Activated CD4-positive, CD25-positive, alpha-beta regulatory T cell treated with anti-CD3 and anti-CD28 coated beads, Interleukin-2, amount 50 U/mL, for 16 hours (primary cell): ENCODE measurements at places on chromosomes 5 and 9.

DNA sequence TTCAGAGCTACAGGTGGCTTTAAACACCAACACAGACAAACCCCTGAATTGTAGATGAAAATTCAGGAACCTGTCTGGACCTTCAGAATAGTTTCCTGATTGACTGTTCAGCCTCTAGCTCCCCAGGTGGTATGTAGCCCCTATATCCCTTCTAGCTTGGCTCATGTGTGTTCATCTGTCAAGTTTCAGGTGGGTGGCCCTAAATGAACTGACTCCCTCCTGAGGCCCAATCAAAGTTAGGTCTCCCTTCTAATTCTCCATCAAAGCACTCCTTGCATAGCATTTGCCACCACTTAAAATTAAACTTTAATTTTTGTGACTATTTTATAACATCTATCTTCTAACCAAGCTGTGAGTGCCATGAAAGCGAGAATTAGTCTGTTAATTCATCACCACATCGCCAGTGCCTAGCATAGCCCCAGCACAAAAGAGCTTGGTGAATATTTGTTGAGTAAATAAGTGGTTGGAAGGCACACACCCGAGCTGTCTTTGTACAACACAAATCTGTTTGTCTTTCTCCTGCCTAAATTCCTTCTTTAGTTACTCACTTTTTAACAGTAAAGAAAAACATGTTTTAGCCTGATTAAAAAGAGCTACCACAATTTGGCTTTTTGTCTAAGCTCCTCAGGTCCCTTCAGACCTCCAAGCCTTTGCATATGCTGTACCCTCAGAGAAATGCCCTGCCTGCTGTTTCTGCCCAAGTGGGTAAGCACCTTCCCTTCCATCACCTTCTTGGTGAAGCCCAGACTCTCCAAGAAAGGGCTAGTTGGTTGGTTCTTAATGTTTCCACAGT lies 138.1 kb upstream of the HMHB1 start:
- no peak for DNase-seq

DNA sequence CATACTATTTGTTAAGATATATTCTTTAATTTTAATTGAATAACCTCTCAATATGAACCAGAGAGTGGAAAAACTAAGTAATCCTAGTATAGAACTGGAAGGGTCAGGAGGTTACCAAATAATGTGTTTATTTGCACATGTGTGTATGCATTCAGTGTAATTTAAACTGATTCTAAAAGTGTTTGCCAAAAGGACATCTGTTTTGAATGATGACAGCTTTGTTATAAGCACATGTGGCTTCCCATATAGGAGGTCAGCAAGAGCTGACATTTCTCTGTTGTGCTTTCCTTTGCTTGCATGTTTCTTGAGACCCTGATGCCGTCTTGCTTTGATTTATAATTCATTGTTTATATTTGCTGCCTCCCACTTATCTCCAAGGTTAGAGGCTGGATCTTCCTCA lies 383.4 kb downstream of the BRINP1 start:
- no peak for DNase-seq

- no peak for DNase-seq
Observed at GRCh38 chr5:79716839-79717238, 27.2 kb downstream of the CMYA5 start.

GRCh38 chr5:92283521-92283920 lies 900.4 kb upstream of the ARRDC3 start:
- DNase-seq: no peak

DNA sequence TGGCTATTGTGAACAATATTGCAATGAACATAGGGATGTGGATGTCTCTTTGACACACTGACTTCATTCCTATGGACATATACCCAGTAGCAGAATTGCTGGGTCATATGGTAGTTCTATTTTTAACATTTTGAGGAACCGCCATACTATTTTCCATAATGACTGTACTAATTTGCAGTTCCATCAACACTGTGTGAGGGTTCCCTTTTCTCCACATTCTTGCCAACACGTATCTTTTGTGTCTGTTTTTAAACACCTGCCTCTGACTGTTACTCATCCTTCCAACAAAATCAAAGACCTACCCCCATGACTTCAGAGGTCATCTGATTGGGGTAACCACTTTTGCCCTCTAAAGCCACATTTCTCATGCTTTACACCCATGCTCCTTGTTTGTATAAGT lies 133.5 kb downstream of the MED27 start:
- DNase-seq: no peak

GRCh38 chr5:107576736-107577393 lies 93.9 kb downstream of the EFNA5 start:
- no peak for DNase-seq

GRCh38 chr5:173103411-173103810 lies 40.9 kb upstream of the BNIP1 start:
- no peak for DNase-seq

DNA sequence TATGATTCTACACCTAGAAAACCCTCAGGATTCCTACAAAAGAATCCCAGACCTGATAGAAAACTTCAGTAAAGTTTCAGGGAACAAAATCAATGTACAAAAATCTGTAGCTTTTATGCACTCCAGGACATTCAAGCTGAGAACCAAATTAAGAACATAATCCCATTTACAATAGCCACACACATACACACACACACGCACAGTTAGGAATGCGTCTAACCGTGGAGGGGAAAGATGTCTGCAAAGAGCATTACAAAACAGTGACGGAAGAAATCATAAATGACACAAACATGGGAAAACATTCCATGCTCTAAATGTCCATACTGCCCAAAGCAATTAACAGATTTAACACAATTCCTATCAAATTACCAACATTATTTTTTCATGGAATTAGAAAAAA lies 51.4 kb upstream of the CAST start:
- no peak for DNase-seq

GRCh38 chr9:97473717-97474116 lies 27.7 kb upstream of the TMOD1 start:
- DNase-seq: no peak

DNA sequence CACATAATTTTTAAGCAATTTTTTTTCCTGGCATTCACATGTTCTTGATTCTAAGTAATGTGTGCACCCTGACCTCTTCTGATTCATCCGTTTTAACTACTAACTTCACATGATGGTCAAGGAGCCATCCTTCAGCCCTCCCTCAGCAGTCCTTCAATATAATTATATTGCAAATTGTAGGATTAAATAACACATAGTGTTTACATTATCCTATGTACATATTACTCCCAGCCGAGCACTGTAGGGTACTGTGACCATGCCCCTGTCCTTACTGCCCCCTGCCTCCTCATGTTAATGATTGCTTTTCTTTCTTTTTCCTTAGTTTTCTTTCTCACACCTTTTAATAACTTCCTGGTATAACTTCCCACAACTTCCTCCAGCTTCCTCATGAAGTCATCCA lies 96.3 kb upstream of the FANCC start:
- no peak for DNase-seq

GRCh38 chr5:132491368-132492364 lies 1.1 kb upstream of the IRF1 start:
- no peak for DNase-seq

- DNase-seq: no peak
Observed at GRCh38 chr9:92709240-92709639, 39.3 kb upstream of the IPPK start.

GRCh38 chr9:100437860-100438805 lies 11.2 kb downstream of the MSANTD3 start:
- DNase-seq: peak; percentile 59

DNA sequence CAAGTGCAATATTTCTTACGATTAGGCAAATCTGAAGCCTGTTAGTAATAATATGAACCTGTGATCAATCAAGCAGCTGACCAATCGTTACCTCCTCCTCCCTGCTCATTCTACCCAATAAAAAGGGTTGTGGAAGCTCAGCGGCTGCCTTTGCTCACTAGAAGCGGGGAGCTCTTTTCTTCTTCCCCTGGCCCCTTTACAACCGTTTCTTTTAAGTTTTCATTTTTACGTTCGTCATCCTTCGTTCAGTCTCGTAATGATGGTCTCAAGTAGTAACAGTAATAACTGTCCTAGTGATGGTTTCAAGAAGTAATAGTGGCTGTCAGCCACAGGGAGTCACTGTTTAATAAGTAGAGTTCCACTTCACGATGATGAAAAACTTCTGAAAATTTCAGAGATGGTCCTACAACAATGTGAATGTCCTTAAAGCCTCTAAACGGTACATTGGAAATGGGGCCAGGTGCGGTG lies 6.2 kb downstream of the UGT3A2 start:
- no peak for DNase-seq

GRCh38 chr5:75059912-75060545 lies 7.7 kb upstream of the GCNT4 start:
- DNase-seq: no peak

GRCh38 chr9:79765466-79765865 lies 193.7 kb downstream of the TLE4 start:
- DNase-seq: no peak

GRCh38 chr5:84437673-84438315 lies 53.1 kb upstream of the EDIL3 start:
- DNase-seq: no peak

DNA sequence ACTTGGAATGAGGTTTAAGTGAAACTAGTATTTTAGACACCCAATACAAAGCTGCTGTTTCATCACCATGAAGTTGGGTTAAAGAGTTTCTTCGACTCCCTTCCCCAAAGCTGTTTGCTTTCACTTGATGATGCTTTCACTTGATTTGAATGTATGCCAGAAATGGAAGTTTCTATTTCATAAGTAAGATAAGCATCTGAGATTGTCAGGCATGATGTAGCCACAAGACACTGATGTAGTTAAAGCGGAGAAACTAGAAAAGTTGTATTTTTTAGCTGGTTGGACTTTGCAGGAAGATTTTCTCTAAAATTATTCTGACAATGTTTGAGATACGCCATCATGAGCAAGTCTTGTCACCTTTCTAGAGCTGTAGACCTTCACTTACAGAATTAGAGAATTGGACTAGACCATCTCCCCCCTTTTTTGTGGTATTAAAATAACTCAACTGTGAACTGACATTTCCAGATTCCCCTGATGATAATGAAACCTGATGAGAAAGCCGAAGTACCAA lies 20.0 kb downstream of the MOCS2 start:
- no peak for DNase-seq

DNA sequence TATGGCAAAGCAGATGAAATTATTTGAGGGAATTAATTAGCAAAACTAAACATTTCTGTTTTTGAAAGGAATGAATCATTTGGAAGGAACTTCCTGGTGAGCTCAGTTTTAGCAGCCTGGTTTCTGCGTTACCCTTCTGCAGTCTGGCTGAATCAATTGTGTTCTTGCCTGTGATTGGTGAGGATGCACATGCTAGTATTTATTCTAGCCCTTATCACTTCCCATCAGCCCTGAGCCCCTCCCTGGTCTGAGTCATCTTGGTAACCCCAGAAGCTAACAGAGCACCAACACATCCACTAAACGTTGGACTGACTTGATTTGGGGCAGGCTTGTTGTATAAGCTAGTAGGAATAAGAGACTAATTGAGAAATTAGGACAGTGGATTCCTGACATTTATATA lies 6.6 kb downstream of the TJP2 start:
- DNase-seq: no peak

- DNase-seq: no peak
Observed at GRCh38 chr5:67272453-67273130, 76.0 kb upstream of the CD180 start.

- DNase-seq: no peak
Observed at GRCh38 chr9:136386018-136386417, 12.5 kb upstream of the CARD9 start.

DNA sequence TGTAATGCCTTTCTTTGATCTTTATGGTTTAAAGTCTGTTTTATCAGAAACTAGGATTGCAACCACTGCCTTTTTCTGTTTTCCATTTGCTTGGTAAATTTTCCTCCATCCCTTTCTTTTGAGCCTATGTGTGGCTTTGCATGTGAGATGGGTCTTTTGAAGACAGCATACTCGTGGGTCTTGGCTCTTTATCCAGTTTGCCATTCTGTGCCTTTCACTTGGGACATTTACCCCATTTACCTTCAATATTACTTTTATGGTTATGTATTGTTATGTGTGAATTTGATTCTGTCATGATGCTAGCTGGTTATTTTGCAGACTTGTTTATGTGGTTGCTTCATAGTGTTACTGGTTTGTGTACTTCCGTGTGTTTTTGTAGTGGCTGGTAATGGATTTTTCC lies 59.2 kb downstream of the YTHDC2 start:
- DNase-seq: no peak

DNA sequence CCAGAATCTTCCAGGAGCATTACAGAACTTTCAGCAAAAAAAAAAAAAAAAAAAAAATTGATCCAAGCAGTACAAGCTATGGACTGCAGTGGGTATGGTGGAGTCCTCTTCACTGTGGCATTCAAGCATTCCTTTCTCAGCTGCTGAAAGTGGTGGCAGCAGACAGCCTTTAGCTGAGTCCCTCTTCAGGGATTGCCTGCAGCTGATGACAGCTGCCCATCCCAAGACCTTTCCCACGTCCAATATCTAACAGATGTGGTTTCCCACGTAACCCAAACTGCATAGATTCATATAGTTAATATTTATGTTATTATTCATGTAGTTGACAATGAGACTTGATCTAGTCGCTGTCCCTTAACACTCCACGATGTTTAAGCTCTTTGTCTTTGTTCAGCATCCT lies 475.9 kb downstream of the TLE1 start:
- no peak for DNase-seq

GRCh38 chr5:119402081-119402480 lies 46.3 kb downstream of the TNFAIP8 start:
- no peak for DNase-seq

DNA sequence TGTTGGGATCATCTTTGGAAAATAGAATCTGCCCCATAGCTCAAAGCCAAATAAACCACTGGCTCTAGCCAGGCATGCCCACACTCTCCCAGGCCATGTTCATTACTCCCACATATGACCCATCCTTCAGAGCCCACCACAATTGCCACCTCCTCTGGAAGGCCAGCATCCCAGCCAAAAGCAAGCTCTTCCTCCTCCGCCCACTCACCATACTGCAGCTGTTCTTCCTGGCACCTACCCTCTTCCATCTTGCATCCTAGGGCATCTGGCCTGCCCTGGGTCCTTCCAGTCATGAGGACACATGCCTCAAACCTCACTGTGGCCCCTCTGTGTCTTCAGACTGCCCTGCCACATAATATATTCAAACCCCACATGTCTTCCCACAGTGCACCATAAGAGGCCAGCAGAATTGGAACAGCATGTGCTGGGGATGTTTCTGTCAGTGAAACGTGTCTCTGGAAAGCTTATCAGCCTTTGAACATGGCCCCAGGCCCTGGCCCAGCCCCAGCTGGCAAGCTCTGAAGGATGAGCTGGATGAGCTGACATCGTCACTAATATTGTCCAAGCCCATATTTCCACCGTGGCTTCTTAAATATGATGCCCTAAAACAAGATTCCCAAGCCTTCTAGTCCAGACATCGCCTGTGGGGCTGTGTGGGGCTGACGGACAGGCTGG lies 230.8 kb downstream of the AGTPBP1 start:
- DNase-seq: no peak

DNA sequence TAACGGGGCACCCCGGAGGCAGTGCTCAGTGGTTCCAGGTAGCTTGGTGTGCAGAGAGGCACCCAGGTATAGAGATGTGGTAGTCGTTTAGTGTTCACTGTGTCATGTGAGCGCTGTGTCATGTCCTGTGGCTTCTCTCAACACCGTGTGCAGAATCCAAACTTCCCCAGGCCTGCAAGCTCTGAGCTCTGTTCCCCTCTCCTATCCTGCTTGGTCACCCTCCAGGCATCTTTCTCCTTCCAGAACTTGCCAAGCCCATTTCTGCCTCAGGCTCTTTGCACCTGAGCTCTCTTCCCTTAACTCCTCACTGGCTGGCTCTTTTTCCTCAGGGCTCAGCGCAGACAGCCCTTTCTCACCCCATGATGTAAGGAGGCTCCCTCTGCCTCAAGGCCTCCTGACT lies 64.8 kb downstream of the CARTPT start:
- DNase-seq: no peak

- no peak for DNase-seq
Observed at GRCh38 chr5:142422429-142422828, 97.6 kb upstream of the SPRY4 start.

GRCh38 chr5:44299394-44299793 lies 89.8 kb downstream of the FGF10 start:
- DNase-seq: no peak
